Right forelimb (tissue), 1 donor: ENCODE measurements at places on chromosomes 5 and 9.

DNA sequence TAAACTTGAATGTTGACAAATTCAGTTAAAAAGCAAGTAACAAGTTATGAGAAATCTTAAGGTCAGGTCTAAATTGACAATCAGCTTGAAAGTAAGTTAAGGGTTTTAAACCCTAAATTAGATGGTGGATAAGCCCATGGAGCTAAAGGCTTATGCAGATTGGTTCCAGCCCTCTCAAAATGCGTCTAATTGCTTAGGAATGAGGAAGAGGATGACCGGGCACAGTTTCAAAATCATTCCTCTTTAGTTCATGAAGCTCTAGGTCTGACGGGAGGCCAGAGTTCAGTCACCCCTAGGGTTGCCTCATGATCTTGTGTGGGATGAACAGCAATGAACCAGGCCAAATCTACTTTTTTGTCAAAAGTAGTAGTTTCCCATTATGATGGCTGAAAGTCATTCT lies 75.4 kb downstream of the SLC38A9 start:
- no peak for DNase-seq

- DNase-seq: no peak
Measured at GRCh38 chr5:139949710-139950109, 93.4 kb downstream of the NRG2 start.

DNA sequence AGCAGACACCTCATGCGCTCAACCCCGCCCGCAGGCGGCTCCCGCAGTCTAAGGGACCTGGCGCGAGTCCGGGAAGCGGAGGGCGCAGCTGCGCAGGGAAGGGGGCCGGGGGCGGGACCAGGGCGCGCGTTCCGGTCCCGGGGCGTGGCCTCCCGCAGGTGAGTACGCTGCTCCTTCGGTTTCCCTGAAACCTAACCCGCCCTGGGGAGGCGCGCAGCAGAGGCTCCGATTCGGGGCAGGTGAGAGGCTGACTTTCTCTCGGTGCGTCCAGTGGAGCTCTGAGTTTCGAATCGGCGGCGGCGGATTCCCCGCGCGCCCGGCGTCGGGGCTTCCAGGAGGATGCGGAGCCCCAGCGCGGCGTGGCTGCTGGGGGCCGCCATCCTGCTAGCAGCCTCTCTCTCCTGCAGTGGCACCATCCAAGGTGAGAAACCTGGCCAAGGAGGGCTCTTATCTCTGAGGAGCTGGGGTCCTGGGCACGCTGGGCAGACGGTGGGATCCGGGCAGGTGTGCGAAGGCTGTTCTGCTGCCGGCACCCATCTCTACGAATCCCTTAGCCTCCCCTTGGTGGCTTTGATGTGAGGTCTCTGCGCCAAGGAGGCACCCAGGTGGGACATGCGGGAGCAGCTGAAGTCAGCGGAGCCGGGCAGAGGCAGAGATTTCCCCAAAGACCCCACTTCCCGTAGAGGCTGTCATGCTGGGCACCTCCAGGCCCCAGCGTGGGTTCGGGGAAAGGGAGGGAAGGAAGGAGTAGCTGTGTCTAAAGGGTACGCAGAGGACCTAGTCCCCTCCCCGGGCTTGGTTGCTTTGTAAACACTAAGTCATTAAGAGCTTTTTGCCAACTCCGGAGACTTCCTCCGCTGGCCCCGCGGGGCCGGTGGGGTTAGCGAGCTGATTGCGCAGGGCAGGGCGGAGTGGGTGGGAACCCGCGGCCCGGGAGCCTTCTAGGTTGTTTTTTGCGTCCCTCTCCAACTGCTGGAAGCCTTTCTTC lies at the start of gene F2RL1:
Gene F2RL1, plus strand, starts transcription at position 187 of the 988 bp plus-strand sequence. Its CDS starts 153 bp downstream, at position 340.
- DNase-seq: peak; percentile 57

DNA sequence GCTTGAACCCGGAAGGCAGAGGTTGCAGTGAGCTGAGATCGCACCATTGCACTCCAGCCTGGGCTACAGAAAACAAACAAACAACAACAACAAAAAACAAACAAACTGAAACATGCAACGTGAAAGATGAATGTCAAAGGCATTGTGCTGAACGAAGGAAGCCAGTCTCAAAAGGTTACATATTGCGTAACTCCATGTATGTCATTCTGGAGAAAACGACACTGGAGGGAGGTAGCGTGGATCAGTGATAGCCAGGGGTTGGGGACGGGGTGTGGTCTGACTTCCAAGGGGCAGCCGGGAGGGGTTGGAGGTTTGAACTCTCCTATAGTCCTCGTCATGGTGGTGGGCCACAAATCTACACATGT lies 12.1 kb upstream of the WDR5 start:
- no peak for DNase-seq

GRCh38 chr5:180207593-180207992 lies 1.4 kb downstream of the RASGEF1C start:
- no peak for DNase-seq

DNA sequence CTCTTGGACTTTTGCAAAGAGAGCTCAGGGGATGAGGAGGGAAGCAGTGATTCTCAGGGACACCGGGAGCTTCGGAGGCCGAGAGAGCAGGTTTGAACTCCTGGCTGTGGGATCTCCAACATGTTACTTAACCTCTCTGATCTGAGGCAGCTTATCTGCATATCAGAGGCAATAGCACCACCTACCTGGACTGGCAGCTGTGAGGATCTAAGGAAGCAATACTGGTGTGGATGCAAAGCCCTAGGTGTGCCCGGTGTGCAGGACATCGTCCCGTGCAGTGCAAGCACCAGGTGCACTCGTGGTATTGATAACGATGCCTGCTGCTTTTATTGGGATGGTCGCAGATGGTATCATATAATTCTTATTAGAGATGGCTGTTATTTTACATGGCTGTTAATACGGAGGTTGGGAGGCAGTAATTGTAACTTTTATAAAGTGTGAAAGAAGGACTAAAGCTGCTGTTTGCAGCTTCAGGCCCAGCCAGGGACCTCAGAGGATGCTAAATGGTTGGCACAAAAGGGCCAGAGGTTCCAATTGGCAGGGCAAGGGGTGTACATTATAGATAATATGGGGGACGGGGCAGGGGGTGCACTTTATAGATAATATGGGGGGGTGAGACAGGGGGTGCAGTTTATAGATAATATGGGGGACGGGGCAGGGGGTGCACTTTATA lies 14.9 kb downstream of the COL5A1 start:
- DNase-seq: no peak

DNA sequence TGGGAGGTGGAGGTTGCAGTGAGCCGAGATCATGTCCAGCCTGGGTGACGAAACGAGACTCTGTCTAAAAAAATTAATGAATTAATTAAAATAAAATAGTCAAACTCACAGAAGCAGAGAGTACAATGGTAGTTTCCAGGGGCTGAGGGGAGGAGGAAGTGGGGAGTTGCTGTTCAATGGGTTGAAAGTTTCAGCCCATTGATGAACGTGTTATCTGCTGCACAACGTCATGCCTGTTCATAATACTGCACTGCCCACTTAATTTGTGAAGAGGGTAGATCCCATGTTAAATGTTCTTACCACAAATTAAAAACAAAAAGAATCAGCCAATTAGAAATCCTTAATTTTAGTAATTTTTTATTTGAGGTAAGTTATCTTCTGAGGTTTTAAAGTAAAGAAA lies 16.4 kb upstream of the RUFY1 start:
- DNase-seq: no peak

DNA sequence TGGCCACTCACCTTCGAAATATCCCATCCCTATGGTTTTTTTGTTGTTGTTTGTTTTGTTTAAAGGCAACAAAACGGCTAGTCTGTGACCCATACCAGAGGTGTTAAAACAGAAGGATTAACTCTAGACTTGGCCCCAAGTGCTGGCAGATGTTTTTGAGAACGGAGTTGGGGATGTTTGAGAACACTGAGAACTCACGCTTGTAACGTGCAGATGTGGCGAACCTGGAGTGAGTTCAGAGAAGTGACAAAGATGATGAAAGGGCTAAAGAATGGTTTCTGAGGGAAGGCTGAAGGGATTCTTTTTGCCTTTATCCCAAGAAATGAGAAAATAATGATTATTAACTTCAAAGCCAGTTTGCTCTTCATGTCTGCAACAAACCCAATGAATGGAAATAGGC lies 286.5 kb downstream of the ZNF608 start:
- DNase-seq: no peak

GRCh38 chr5:71882826-71883741 lies 164.0 kb downstream of the CARTPT start:
- no peak for DNase-seq

- DNase-seq: no peak
Measured at GRCh38 chr9:78023003-78023741, 8.4 kb downstream of the GNAQ start.

DNA sequence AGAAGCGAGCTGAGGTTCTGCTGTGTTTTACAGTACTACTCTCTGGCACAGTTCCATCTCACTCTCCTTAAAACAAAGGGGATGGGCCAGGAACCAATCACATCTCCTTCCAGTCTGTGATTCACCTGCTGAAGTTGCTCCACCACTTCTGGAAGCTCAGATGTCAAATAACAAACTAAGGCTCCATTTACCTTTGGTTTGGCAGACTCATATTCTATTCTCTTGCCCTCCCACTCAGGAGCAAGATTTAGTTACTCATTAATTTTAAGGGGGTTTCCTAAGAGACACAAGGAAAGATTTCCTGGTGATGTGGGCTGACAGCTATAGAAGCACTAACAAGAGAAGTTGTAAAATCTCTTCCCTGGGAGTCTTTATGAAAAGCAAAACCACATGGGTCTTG lies 37.8 kb upstream of the KIF2A start:
- no peak for DNase-seq

DNA sequence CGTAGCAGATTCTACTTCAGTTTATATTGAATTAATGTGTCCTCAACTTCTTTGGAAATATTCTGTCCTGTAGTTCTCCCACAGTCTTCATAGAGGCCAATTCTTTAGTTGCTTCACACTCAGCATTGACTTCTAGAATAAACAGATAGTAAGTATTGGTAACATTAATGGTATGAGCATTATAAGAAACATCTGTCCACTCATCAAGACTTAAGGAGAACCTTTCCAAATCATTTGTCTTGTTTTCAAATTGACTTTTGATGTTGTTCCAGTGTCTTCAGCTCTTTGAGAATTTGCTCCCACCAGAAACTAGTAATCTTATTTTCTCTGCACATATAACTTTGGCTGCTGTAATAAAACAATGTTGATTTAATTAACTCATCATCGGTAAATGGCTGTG lies 18.3 kb downstream of the RANBP17 start:
- DNase-seq: no peak

DNA sequence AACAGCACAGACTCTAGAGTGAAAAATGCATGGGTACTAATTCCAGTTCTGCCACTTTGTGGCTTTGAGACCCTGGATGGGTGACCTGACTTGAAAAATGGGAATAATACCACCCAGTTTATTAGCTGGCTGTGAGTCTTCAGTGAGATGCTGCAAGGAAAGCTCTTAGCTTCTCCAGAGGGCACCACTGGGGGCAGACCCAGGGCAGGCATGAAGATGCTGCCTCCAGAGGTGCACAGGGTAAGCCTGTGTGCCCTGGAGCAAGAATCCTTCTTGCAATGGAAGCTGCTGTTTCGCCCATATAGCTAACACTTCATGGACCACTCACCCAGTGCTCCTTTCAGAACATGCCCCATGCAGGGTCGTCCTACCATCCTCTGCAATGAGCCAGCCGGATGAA lies 75.7 kb downstream of the C5orf15 start:
- DNase-seq: no peak

GRCh38 chr9:126956917-126957686 lies 42.5 kb downstream of the RALGPS1 start:
- no peak for DNase-seq

DNA sequence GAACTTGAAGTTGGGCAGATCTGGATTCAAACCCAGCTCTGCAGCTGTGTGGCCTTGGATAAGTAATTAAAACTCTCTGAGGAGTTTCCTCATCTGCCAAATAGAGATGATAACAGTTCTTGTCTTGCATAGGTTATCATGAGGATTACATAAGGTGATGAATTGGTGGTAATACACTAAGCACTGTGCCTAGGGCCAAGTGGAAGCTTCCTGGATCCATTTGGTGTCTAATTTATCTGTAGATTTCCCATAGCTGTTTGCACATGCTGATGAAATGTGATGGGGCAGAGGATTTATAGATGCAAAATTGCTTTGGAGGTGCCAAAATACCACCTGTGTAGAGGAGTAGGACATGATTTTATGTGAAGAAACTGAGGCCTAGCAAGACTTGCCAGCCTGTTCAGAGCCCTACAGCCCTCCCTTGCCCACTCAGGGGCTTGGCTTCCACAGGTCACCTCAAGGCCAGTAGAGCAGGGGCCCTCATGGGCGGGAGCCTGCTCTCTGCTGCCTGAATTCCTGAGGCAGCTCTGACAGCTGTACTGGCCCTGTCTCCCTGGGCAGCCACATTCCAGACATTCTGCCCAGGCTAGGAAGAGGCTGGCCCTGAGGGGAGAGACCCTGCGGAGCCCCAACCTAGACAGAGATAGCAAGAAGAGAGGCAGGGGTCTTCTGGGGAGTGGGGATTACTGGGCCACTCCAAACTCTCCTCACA lies 5.9 kb upstream of the FAT2 start:
- peak; percentile 53 for DNase-seq

DNA sequence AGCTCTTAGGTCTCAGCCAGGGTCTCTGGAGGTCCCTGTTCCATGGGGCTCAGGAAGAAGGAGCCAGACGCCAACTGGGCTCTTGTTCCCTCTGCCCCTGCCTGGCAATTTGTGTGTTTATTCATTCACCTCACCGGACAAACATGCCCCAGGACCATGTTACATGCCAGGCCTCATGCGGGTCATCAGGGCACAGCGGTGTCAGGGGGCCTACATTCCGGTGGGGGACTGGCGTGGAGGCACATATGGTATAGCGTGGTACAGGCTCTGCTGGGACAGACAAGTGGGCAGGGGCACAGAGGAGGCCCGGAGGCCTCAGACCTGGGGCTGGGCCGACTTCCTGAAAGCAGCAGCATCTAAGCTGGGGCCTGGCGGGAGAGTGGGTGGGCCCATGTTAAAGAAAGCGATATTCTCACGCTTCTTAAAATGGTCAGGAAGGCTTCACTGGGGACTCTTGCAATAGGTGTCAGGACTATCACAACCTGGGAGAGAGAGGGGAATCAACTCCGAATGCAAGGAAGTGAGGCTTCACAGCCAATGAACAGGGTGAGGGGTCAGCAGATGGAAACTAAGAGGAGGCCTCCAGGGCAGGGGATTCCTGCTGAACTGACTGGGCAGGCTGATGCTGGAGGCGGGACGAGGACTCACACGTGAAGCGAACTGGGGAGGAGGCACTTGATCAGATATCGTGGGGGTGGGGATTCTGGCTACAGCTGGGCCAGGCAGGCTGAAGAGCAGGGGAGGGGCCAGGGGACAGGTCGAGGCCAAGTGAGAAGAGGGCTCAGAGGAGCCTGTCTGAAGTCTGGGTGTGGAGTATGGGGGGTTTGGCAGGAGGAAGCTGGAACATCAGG lies 41.9 kb downstream of the NCS1 start:
- DNase-seq: no peak

DNA sequence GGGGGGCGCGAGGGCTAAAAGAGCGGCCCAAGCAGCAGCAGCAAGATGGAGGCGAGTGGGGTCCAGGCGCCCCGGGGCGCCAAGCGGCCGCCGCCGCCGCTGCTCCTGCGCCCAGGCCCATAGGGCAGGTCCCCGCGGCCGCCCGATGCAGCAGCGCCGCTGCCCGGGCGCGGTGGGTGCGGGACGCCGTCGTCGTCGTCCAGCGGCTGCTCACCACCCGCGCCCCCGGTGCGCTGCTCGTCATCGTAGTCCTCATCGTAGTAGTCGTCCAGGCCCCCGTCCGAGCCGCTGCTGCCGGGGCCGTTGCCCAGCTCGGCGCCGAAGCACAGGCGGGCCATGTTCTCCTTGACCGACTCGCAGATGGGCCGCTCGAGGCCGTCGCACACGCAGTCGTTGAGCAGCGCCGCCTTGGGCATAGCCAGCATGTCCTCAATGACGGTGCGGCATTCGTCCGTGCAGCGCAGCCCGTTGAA lies 1.5 kb downstream of the GAS1 start:
- DNase-seq: peak; percentile 78
